ENCODE measurements at places on chromosomes 7 and 10. TPM values are rescaled to one million over a fixed set of nuclear protein-coding genes. Genes with fewer than 3 reads are reported as not detected.

GRCh38 chr10:124616040-124616835, 127.9 kb downstream of the FAM53B start:
- no peak for DNase-seq

- DNase-seq: peak; percentile 94
Measured at GRCh38 chr10:109899356-109900331, 23.7 kb downstream of the XPNPEP1 start.

The HOXA9 gene
- 32.1 TPM for total RNA-seq

- DNase-seq: no peak
Measured at GRCh38 chr10:19212590-19212989, 164.0 kb downstream of the MALRD1 start.

GRCh38 chr7:69617364-69617763, 19.1 kb downstream of the AUTS2 start:
- DNase-seq: no peak

The PTN gene
- 8.3 TPM for total RNA-seq

GRCh38 chr10:69974551-69975155, 78.0 kb upstream of the MACROH2A2 start:
- peak; percentile 75 for DNase-seq

DNA sequence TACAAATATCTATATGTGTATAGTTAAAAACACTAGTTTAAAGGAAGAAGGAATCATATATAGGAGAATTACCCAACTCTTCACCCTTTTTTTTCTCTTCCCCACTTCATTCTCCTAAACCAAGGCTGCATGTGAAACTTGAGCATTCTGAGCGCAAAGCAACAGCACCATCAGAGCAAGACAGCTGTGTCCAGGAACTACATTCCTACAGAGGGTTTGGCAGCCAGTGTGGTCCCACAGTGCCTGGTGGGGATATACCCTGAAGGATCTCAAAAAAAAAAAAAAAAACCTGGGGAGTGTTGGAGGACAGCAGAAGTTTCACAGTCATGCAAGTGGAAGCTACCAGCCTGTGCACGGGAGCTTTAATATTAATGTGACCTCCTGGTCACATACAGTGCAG, 310.4 kb downstream of the CTNNA3 start:
- DNase-seq: no peak

The DIP2C gene
- 10.2 TPM for total RNA-seq

The CAMK1D gene
- total RNA-seq: 0.13 TPM

The MET gene
- total RNA-seq: 68.8 TPM

DNA sequence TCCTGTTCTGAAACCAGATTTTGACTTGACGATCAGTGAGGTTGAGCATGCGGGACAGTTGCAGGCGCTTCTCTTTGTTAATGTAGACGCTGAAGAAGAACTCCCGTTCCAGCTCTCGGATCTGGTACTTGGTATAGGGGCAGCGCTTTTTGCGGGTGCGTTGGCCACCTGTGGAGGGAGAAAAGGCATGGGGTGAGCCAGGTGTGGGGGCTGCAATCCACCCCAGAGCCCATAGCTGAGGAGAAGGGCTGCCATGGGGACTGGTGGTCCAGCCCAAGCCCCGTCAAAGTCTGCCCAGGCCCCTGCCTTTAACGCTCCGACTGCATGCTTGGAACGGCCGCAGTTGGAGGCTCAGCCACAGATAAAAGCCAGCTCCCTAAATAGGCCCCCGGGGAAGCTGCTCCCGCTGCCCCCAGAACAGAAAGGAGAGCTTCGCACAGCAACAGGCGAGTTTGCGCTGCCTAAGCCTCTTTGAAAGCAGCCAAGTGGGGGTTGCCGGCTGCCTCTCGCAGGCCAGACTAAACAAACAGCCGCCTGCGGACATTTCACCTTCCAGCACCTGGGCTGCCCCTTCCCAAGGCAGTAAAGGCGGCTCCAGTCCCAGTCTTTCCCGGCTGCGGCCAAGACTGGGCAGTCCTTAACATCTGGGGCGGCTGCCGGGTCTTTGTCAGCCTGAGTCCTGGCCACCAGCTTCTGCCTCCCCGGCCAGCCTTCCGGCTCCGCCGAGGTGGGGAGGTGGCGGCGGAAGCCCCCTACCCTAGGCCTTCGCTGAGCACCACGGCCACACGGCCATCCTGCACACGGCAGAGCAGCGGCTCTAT, 2.0 kb downstream of the HOXA11 start:
- DNase-seq: peak; percentile 66

The SFXN2 gene
- total RNA-seq: 1.1 TPM

- DNase-seq: no peak
Measured at GRCh38 chr10:124374535-124375352, 44.0 kb downstream of the OAT start.

DNA sequence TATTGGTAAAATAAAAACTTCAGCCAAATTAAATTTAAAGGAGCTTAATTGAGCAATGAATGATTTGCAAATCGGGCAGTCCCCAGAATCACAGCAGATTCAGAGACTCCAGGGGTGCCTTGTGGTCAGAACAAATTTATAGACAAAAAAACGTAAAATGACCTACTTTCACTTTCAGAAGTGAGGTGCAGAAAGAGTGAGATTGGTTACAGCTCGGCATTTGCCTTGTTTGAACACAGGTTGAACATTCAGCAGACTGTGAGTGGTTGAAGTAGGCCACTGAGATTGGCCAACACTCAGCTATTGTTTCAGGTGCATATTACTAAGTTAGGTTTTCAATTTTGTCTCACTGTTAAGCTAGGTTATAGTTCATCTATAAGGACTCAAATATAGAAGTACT, 153.4 kb downstream of the BICC1 start:
- peak; percentile 45 for DNase-seq

- peak; percentile 56 for DNase-seq
Measured at GRCh38 chr7:139762886-139763285, 14.9 kb downstream of the HIPK2 start.

- peak; percentile 90 for DNase-seq
Measured at GRCh38 chr10:30812018-30812851, 182.7 kb upstream of the LYZL2 start.

- peak; percentile 91 for DNase-seq
Measured at GRCh38 chr10:25059990-25060389, 43.6 kb downstream of the THNSL1 start.

GRCh38 chr10:1292611-1293031, 236.4 kb downstream of the WDR37 start:
- no peak for DNase-seq

All from GM23248 (cell line).